ENCODE measurements at places on chromosomes 1 and 21. TPM values are rescaled to one million over a fixed set of nuclear protein-coding genes. Genes with fewer than 3 reads are reported as not detected.

The CORT gene
- not detected for total RNA-seq

- peak overlapping the region; percentile 51 for H3K27ac ChIP-seq
- DNase-seq, result no peak
- H3K4me3 ChIP-seq, result no peak overlapping the region
Measured at GRCh38 chr1:94544706-94545490, 3.3 kb upstream of the F3 start.

- no peaks in the 10 kb centered on the region for H3K36me3 ChIP-seq
- no peak overlapping the region for H3K4me3 ChIP-seq
- no peak for DNase-seq
Measured at GRCh38 chr1:162367772-162368171, 8.9 kb downstream of the SPATA46 start.

GRCh38 chr1:44890007-44890406 lies 47.0 kb upstream of the PTCH2 start:
- DNase-seq, result no peak
- H3K36me3 ChIP-seq, result peaks cover 36% of the 10 kb centered on the region
- no peaks in the 10 kb centered on the region for H3K4me1 ChIP-seq

DNA sequence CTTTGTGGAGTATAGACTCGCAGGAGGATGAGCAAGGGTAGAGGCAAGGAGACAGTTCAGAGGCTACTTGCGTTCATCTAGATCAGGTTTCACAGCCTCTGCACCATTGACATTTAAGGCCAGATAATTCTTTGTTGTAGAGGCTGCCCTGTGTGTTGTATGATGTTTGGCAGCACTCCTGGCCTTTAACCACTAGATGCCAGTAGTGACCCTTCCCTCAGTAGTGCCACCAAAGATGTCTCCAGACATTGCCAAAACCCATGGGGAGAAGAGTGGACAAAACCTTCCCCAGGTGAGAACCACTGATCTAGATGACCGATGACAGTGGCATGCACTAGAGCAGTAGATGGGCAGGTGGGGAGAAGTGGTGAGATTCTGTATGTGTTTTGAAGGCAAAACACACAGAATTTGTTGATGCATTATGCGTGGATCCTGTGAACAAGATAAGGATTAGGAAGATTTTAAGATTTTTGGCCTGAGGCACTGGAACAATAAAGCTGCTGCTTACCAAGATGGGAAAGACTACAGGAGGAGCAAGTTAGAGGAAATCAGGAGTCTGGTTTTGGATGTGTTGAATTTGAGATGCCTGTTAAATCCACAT lies 9.9 kb upstream of the COG2 start:
- H3K36me3 ChIP-seq, result no peaks in the 10 kb centered on the region
- DNase-seq, result no peak
- H3K4me1 ChIP-seq, result no peaks in the 10 kb centered on the region

DNA sequence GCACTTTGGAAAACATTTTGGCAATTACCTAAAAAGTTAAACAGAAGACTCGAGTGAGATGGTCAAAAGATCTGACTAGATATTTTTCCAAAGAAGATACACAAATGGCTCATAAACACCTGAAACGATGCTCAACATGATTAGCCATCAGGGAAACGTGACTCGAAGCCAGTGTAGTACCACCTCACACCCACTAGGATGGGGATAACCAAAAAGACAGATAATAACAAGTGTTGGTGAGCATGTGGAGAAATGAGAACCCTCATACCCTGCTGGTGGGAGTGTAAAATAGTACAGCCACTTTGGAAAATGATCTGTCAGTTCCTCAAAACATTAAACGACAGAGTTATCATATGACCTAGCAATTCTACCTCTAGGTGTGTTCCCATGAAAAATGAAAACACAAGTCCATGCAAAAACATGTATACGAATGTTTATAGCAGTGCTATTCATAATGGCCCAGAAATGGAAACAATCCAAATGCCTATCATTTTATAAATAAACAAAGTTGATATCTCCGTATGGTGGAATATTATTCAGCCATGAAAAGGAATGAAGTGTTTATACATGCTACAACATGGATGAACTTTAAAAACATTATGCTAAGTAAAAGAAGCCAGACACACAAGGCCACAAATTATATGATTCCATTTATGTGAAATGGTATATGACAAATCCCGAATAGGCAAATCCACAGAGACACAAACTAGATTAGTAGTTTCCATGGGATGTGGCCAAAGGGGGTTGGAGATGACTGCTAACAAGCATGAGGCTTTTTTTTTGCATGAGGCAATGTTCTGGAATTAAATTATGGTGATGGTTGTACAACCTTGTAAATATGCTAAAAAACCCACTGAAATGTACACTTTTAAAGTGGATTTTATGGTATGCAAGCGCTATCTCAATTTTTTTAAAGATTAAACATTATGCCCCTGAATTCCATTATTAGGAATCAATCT lies 625.3 kb downstream of the KIF26B start:
- no peaks in the 10 kb centered on the region for H3K36me3 ChIP-seq
- H3K27ac ChIP-seq, result no peak overlapping the region
- no peak for DNase-seq
- no peak overlapping the region for H3K4me3 ChIP-seq

The TNFAIP8L2 gene
- total RNA-seq, result 1.4 TPM

GRCh38 chr1:46455951-46456350 lies 33.7 kb upstream of the DMBX1 start:
- H3K36me3 ChIP-seq, result no peaks in the 10 kb centered on the region
- no peak overlapping the region for H3K4me3 ChIP-seq
- H3K4me1 ChIP-seq, result no peaks in the 10 kb centered on the region

The OR6K3 gene
- not detected for total RNA-seq

GRCh38 chr1:30283199-30283962 lies 440.0 kb downstream of the MATN1 start:
- no peak overlapping the region for H3K27ac ChIP-seq
- no peaks in the 10 kb centered on the region for H3K36me3 ChIP-seq
- no peak for DNase-seq
- H3K4me1 ChIP-seq, result no peaks in the 10 kb centered on the region
- H3K4me3 ChIP-seq, result no peak overlapping the region

The LRRC38 gene
- 5.0 TPM for total RNA-seq

DNA sequence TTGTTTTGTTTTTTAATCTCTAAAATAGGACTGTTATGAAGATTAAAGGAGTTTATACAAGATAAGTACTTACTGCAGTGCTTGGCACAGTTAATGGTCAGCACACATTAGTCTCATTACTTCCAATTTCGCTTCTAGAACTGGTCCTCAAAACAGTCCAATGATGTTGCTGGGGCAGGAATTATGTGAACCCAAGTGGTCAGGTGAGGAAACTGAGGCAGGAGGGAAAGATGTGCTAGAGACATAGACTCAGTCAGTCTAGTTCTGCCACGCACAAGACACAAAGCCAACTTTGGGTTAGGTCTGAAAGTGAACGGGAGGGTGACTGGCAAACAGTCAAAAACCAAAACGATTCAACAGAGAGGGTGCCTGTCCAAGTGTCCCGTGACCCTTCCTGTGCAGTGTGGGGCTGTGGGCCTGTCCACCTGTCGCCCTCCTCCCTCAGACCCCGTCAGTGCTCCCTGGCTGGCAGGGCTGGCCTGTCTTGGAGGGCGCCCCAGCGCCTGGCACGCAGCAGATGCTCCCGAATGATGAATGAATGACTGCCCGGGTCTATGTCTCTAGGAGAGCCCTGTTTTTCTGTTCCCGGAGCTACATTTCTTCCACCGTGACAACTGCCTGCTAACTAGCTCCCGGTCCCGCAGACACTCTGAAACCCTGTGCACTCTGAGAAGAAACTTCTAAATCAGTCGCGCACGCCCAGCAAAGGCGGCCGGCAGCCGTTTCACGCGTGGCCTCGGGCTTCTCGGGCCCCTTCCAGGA lies 2.4 kb downstream of the LRP8 start:
- peak overlapping the region; percentile 83 for H3K27ac ChIP-seq
- no peaks in the 10 kb centered on the region for H3K36me3 ChIP-seq
- H3K27me3 ChIP-seq, result no peaks in the 10 kb centered on the region
- H3K4me1 ChIP-seq, result peaks cover 18% of the 10 kb centered on the region
- H3K4me3 ChIP-seq, result peak overlapping the region; percentile 78

GRCh38 chr1:208154040-208154439 lies 90.1 kb downstream of the PLXNA2 start:
- DNase-seq, result no peak
- H3K27ac ChIP-seq, result no peak overlapping the region
- H3K36me3 ChIP-seq, result no peaks in the 10 kb centered on the region
- no peak overlapping the region for H3K4me3 ChIP-seq

GRCh38 chr1:38291336-38291735 lies 244.7 kb upstream of the POU3F1 start:
- H3K4me1 ChIP-seq, result no peaks in the 10 kb centered on the region
- no peaks in the 10 kb centered on the region for H3K27me3 ChIP-seq
- DNase-seq, result no peak
- no peaks in the 10 kb centered on the region for H3K36me3 ChIP-seq
- H3K4me3 ChIP-seq, result no peak overlapping the region
